ENCODE measurements at places on chromosomes 2 and 18.
A peak's percentile ranks its signal among the peaks of the same experiment; 100 is the strongest.

GRCh38 chr2:143891879-143892308, 628.0 kb downstream of the ZEB2 start:
- DNase-seq: no peak

GRCh38 chr2:111252436-111252835, 131.7 kb downstream of the BCL2L11 start:
- no peak for DNase-seq

DNA sequence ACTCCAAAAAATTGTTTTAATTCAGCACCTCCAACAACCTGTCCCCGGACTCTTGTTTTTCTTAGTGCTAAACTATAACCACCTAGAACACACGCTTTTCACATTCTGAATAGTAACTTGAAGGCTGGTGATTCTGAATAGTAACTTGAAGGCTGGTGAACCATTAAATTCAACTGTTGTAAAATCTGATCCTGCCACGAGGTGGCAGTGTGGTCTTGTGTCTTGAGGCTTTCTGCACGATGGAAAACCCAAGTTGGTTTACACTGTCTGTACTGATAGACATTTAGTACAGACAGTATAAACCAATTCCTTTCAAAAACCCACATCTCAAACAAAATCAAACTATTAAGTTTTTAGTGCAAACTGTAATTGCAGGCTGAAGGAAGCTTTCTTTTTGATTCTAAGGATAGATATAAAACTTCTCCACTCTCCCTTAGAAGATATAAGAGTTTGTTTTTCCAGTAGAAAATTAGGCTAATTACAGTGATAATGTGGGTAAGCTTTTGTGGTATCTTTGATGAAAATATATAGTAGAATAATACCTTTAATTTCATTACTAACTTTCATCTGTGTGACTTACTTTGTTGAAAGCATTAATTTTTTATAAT, 57.6 kb downstream of the VAPA start:
- peak; percentile 38 for DNase-seq

- no peak for DNase-seq
These were observed 100.8 kb downstream of the ASB1 start for GRCh38 chr2:238527565-238527964.

GRCh38 chr18:51300912-51301311, 103.4 kb upstream of the MEX3C start:
- no peak for DNase-seq

GRCh38 chr2:239391286-239392071, 9.3 kb downstream of the HDAC4 start:
- DNase-seq: no peak

DNA sequence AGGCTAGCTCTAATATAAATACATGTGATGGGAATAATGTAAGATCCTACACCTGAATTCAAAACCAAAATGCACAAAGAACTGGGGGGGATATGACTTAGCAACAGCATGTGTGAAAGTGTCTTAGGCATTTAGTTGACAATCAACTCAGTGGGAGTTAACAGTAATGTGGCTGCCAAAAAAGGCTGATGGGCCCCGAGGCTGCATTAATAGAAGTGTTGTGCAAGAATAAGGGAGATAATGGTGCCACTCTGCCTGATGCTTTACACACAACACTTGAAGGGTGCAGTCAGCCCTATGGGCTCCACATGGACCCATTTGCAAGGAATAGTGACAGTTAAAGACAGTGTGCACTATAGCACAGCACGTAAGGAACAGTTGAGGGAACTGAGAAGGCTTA, 649.4 kb upstream of the ZEB2 start:
- DNase-seq: no peak

GRCh38 chr2:223787358-223787757, 50.0 kb downstream of the AP1S3 start:
- DNase-seq: no peak

- DNase-seq: no peak
These were observed 1155.8 kb upstream of the CHAC2 start for GRCh38 chr2:52611759-52612158.

GRCh38 chr2:104413890-104414289, 440.0 kb upstream of the POU3F3 start:
- DNase-seq: no peak

DNA sequence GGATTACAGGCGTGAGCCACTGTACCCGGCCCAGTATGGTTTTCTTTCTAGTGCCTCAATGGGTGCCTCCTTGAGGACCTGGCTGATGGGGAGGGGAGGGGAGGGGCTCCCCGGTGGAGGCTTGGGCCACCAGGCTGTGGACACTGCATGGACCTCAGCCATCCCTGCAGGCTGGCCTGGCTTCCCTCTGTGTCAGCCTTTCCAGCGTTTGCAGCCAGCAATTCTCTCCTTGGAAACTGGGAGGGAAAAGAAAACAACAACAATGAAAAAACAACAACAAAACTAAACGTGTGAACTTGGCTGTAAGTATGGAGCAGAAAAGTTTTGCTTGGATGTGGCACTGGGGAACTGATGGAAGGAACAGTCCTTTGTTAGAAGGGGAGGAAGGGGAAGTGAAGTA, 159.3 kb downstream of the GLI2 start:
- no peak for DNase-seq
